MV-4-11 (cell line): ENCODE measurements at places on chromosomes 13 and 19.

- no peak for DNase-seq
Measured at GRCh38 chr13:36973009-36973408, 26.1 kb downstream of the ALG5 start.

GRCh38 chr13:28819046-28819730, 951 bp upstream of the MTUS2 start:
- peak; percentile 47 for DNase-seq

GRCh38 chr13:112761701-112762689, 72.2 kb downstream of the ATP11A start:
- no peak for DNase-seq

DNA sequence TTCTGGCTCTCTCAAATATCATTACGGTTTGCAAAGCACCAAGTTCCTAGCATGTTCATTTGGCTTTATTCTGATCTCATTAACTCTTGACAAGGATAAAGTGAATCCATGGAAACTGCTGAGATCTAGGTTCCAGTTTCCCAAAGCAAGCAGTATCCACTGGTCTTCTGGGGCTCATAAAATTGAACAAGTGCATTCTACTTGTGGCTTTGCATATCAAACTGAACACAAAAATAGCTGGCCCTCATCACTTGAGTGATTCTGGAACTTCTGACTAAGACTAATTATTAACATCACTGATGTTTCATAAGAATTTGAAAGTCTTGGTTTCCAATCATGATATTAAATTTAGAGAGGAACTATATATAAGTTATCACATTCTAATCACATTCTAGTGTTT, 6.3 kb upstream of the KCTD12 start:
- DNase-seq, result no peak

DNA sequence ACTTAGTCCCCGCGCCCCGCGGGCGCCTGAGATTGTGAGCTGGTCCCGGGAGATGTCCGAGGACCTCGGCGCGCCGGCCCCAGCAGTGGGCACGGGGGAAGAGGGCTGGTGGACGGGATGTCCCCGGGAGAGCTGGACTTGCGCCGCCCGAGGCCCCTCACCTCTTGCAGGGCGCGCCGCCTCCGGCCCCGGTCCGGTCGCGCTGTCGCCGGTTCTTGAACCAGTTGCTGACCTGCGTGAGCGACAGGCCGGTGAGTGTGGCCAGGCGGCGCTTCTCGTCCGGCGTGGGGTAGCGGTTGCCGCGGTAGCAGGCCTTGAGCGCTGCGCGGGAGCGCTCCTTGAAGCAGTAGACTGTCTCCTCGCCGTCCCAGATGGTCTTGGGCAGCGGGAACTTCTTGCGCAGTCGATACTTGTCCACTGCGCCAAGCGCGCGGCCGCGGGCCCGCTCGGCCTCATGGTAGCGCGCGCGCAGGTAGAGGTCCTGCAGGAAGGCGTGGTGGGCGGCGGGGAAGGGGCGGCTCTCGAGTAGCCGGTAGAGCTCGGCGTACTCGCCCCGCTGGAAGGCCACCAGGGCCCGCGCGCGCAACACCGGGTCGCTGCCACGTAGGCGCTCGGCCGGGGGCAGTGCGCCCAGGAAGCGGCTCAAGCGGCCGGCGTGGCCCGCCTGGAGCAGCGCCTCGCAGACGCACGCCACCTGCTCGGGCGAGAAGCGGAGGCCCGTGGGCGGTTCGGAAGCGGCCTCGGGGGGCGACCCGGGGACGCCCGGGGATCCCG, 984 bp downstream of the SIX5 start:
- DNase-seq, result peak; percentile 32

GRCh38 chr13:104553186-104553585, 1487.0 kb upstream of the SLC10A2 start:
- no peak for DNase-seq

- no peak for DNase-seq
Measured at GRCh38 chr13:39820606-39821005, 165.1 kb downstream of the COG6 start.

DNA sequence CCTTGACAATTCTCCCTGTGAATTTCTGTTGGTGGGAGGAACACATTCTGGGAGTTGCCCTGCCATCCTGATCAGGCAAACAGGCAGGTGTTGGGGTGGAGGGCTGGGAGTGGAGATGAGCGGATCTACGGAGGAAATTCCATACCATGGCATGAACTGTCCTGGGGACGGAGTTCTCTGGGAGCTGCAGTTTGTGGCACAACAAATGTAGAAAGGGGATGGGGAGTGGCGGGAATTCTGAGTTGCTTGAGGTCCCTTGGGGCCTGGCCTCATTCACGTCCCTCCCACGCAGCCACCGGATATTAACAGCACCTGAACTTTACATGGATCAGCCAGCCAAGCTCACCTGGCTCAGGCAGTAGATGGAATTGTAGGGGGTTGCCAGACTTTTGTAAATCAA, 70.0 kb downstream of the CHST8 start:
- DNase-seq, result no peak

GRCh38 chr19:50204811-50205675, 1.6 kb downstream of the MYH14 start:
- no peak for DNase-seq

DNA sequence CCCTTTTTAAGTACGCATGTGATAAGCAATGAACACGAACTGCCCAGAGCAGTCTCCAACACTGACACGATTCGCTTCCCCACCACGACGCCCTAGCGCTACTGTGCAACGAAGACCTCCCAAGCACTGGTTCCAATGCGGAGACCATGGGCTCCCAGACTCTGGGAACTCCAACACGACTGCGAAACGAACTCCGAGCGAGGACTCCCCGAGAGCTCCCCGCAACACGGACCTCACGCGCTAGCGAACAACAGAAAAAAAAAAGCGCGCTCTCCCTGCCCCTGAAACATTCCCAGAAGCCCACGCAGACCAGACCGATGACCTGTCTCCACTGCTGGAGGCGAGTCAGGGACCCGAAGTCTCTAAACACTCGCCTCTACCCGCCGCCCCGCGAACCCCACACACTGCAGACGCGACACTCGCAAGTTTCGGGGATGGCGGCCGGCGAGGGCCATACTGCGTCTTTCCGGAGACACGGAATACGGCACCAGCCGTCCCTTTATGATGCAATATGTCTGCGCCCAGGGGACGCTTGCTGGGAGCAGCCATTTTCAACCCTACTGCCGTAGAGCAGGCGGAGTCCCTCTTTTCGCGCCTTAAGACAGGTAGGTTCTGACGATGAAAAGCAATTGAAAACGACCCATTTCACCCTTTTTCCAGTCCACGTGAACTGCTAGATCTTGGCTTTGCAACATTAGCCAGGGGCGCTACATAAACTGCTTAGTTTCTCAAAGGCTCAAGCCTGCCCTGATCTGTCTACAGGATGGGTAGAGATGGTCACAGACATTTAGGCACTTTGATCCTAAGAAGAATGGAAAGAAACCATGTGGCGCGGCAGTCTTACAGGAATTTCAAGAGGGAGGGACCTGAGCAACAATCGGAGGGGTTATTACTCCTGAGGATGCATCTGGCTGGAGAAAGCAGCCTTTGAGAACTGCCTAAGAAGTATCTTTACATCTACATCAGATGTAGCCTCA, at the start of gene ZNF577:
Gene ZNF577, minus strand, starts transcription at position 430 of the 977 bp plus-strand sequence. CDS start 7,569 bp downstream, outside the sequence.
- DNase-seq, result peak; percentile 83

GRCh38 chr19:45574526-45574925, 10.1 kb downstream of the OPA3 start:
- DNase-seq, result no peak

- peak; percentile 55 for DNase-seq
Measured at GRCh38 chr19:43439032-43439708, 24.5 kb downstream of the TEX101 start.

DNA sequence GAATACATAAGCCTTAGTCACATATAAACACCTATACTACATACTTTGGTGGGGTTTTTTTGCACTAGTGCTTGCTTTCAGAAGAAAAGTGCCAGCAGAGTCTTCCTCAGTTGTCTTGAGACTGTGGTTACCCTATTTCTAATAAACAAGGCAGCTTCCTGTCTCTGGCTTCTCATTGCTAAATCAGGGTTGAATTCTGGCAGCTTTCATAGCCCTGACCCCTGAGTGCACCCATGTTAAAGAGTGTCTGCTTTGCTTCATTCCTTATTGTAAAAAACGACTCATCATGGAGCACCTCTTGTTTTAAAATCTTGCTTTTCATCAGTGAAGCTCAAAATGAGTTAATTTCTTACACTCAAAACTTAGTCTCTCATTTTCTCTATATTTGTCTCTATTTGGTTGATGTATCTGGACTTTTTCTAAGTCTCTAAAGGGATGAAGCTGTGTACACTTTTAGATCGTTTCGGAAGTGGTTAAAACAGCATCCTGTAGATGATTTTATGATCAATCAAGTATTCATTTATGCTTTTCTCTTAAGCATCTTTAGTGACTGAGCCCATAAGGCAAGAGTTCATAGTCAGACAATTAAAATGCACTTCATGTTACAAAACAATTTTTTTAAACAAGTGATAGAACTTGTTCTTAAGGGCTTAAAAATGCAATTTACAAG, 72.1 kb downstream of the KLF12 start:
- DNase-seq, result peak; percentile 51

DNA sequence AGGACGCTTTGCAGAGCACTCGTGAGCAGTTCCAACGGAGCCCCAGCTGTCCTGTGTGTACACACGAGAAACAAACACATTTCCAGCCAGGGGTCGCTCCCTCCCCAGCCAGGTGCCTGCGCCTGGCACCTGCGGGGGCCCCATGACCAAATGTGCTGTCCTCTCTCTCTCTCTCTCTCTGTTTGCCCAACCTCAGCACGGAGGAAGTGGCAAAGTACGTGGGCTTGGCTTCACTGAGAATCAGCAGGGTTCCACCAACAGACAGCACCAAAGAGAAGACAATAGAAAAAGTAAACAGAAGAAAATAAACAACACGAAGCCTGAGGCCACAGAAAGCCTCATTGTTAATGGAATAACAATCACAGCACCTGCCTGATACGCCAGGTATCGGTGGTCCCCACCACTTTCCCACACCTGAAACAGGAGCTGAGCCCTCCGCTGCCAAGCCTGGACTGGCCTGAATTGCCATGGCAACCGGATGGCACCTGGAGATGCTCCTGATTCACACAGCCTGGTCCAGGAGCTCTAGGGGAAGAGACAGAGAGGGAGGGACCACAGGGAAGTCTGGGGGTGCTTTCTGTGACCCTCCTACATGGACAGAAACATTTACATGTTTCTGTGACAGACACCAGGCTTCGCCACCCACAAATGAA, 103.9 kb upstream of the CACNA1A start:
- DNase-seq, result no peak

- peak; percentile 67 for DNase-seq
Measured at GRCh38 chr19:8108560-8109445, 40.6 kb downstream of the FBN3 start.

GRCh38 chr13:87129602-87130300, 541.4 kb upstream of the SLITRK5 start:
- DNase-seq, result no peak

GRCh38 chr13:63551731-63552130, 2136.1 kb upstream of the PCDH20 start:
- no peak for DNase-seq

- DNase-seq, result no peak
Measured at GRCh38 chr19:6402058-6402457, 9.1 kb upstream of the GTF2F1 start.

DNA sequence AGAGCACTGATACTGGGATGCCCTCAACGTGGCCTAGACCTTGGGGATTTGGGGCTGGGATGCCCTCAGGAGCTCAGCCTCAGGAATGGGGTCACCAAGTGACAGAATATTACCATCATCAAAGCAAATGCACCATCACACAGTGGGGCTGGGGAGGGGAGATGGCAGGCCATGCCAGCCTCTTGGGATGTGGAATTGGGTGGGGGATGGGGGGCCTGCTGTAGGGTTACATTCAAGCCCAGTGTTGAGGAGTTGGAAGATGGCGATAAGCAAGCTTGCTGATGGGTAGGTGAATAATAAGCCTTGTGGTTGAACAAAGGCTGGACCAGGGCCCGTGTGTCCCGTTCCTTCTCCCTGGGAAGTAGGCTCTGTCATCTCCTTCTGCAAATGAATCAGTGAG, 69.1 kb upstream of the GPR12 start:
- DNase-seq, result no peak

DNA sequence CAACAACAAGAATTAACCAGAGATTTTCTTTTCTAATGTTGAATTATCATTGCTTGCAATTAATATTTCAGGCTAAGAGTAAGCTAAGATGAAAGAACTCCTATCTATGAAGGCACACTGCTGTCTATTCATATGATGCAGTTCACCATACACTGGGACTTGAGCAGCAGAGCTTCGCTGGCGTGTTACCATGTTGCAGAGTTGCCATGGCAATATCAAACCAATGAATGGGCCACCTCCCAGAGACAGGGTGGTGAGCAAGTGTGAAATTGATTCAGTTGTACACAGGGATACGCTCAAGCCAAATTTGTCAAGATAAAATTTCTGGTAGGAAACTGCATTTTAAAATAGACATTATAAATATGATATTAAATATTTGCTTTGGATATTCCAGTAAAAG, 69.3 kb upstream of the MYO16 start:
- DNase-seq, result no peak

DNA sequence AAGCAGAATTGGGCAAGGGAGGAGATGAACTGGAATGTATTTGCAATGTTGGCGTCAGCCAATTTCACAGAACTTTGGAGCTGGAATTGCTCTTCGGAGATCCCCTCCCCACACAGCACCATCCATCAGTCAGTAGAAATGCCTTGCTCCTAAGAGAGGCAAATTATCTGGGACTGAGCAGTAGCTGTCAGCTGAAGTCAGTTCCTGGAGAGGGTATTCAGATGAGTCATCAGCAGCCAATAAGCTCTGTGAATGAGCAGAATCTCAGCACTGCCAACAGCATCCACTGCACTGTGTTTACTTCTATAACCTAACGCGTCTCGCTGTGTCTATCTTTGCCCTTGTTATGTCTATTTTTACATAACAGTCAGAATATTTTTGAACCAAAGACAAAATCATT, 213.7 kb downstream of the SLITRK5 start:
- DNase-seq, result no peak

DNA sequence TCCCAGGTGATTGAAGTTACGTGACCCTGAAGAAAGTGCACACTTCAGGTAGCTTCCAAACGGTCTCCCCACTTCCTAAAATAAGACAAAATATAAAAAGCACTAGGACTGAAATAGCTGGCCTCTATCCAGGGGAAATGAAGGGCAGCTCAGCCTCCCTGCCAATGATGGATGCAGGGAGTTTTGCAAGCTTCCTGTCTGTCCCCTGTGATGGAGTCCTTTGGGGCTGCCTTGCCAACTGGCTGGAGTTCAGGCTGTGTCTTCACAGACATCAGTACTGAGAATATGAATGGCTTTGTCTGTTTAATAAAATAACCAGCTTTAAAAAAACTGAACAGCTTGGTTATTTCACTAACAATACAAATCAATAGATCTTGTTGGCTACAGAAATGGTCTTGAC, 101.4 kb upstream of the GPR12 start:
- DNase-seq, result no peak

DNA sequence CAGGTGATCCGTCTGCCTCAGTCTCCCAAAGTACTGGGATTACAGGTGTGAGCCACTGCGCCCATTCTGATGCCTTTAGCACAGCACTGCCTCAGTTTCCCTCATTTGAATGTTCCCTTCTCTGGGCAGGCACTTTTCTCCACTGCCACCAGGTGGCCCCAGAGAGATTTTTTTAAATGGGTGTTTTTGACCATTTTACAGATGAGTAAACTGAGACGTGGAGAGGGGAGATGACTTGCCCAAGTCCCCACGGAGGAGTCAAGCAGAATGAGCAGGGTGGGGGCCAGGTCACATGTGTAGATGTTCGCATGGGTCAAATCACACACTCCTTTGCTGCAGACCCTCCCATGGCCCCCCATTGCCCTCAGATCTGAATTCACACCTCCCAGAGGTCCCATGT, 3.2 kb upstream of the PDE4C start:
- no peak for DNase-seq
